ENCODE measurements at places on chromosomes 5 and 9.

DNA sequence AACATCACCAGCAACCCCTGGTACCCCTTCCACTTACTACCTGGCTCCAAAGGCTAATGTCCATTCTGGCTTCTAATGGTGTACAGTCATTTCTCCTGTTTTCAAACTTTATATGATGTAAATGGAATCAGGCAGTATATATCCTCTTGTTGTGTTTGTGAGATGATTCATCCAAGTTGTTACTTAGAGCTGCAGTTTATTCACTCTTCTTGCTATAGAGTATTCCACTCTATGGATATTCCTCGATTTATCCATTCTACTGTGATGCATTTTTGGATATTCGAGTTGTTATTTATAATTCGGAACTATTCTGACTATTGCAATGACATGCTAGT, 32.4 kb downstream of the IRF1 start:
- H3K36me3 ChIP-seq = no peaks in the 10 kb centered on the region
- DNase-seq = no peak
- no peaks in the 10 kb centered on the region for H3K27me3 ChIP-seq
- no peak overlapping the region for H3K4me3 ChIP-seq
- peaks cover 47% of the 10 kb centered on the region for H3K4me1 ChIP-seq
- peak overlapping the region; percentile 96 for H3K27ac ChIP-seq

GRCh38 chr5:124902097-124902821, 155.8 kb upstream of the ZNF608 start:
- no peak overlapping the region for H3K27ac ChIP-seq
- H3K4me1 ChIP-seq = no peaks in the 10 kb centered on the region
- no peaks in the 10 kb centered on the region for H3K36me3 ChIP-seq
- H3K4me3 ChIP-seq = no peak overlapping the region
- H3K27me3 ChIP-seq = peaks cover 3% of the 10 kb centered on the region

- DNase-seq = no peak
- H3K36me3 ChIP-seq = no peaks in the 10 kb centered on the region
- H3K27me3 ChIP-seq = no peaks in the 10 kb centered on the region
- H3K27ac ChIP-seq = no peak overlapping the region
- no peak overlapping the region for H3K4me3 ChIP-seq
- H3K4me1 ChIP-seq = no peaks in the 10 kb centered on the region
These were observed 96.6 kb downstream of the DPYSL3 start for GRCh38 chr5:147413266-147413665.

DNA sequence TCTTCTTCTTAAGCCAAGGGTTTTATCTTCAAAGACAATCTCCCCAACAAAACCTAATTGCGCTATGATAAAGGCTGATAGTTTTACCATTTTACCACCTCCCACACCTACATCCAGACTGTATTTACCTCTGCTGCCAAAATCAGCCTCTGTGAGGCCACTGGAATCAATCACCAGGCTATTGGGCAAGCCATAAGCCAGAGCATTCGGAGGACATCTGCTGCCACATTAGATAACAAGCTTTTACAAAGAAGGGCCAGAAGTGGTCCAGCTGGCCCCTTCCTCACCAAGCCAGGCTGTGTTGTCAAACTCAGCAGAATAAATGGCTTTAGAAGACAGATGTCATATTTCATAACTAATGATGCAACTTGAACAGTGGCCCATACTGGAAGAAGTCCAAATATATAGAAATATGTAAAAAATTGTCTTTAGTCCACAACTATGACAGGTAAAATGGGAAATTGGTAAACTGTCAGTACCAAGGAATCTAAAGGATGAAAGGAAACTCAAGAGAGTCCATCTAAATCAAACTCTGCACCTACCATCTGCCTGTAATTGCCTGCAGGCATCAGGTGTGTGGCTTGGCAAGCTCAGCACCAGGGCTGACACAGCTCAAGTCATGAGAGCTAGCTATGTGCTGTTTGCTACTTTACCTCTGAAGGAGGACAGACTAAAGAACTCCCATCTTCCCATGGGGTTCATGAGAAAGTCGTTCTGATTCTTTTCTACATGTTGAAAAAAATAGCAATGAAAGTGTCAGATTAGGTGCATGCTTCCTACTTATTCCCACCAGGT, 16.1 kb downstream of the SLC45A2 start:
- H3K4me3 ChIP-seq = no peak overlapping the region
- no peak overlapping the region for H3K27ac ChIP-seq
- no peaks in the 10 kb centered on the region for H3K4me1 ChIP-seq
- DNase-seq = no peak
- no peaks in the 10 kb centered on the region for H3K27me3 ChIP-seq
- H3K36me3 ChIP-seq = no peaks in the 10 kb centered on the region

- H3K4me1 ChIP-seq = no peaks in the 10 kb centered on the region
- H3K4me3 ChIP-seq = no peak overlapping the region
- H3K27me3 ChIP-seq = no peaks in the 10 kb centered on the region
- DNase-seq = no peak
- H3K27ac ChIP-seq = no peak overlapping the region
These were observed 285.5 kb upstream of the SMARCA2 start for GRCh38 chr9:1729631-1730030.

- H3K4me1 ChIP-seq = peaks cover 77% of the 10 kb centered on the region
- H3K27ac ChIP-seq = peak overlapping the region; percentile 82
- peak overlapping the region; percentile 93 for H3K4me3 ChIP-seq
- H3K36me3 ChIP-seq = peaks cover 34% of the 10 kb centered on the region
- DNase-seq = peak; percentile 49
These were observed 3.1 kb downstream of the RNF44 start for GRCh38 chr5:176533894-176534611.

- H3K27me3 ChIP-seq = peaks cover 3% of the 10 kb centered on the region
- no peak overlapping the region for H3K4me3 ChIP-seq
- no peaks in the 10 kb centered on the region for H3K36me3 ChIP-seq
- no peak overlapping the region for H3K27ac ChIP-seq
- peaks cover 6% of the 10 kb centered on the region for H3K4me1 ChIP-seq
- no peak for DNase-seq
These were observed 52.2 kb upstream of the GRHPR start for GRCh38 chr9:37370282-37370681.

DNA sequence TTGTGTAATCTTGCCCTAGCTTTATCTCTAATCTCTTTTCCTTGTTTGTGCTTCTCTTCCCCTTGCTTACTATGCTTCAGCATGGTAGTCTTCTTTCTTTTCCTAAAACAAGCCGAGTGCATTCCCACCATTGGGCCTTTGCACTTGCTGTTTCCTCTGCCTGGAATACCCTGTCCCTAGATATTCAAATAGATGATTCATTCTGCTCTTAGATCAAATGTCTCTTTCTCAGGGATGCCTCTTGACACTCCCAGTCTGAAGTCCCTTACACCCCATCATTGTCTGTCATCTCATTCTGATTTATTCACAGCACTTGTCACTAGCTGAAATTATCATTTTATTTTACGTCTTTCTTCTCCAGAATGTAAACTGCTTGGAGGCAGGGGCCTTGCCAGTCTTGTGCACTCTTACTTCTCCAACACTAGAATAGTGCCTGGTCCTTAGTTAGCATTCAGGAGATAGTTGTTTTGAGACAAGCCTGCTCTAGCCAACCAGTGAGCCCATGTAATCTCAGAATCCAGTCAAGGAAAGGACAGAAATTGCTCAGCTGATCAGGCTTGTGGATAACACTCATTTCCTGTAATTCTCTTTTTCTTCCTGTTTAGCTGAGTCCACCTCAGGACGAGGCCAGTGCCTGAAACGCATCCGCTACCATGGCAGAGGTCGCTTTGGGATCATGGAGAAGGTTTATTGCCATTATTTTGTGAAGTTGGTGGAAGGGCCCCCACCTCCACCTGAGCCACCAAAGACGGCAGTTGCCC, 25.4 kb downstream of the MRPL22 start:
- H3K4me3 ChIP-seq = no peak overlapping the region
- H3K36me3 ChIP-seq = peaks cover 4% of the 10 kb centered on the region
- H3K4me1 ChIP-seq = no peaks in the 10 kb centered on the region
- no peak for DNase-seq
- H3K27ac ChIP-seq = no peak overlapping the region

DNA sequence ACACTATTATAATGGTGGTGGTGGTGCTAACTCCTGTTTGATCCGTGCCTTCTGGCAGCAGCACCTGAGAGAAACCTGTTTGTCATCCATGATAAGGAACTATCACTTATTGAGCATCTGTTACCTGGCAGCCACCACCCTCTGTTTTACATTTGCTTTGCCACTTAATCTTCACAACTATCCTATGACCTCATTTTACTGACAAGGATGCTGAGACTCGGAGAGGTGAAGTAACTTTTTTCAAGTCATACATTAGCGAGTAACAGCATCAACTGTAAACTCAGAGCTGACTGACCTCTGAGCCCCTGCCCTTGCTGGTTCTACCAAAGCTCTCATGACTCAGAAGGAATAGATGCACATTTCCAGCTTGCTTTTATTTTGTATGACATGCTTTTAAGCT, 81.1 kb downstream of the EGFLAM start:
- no peak overlapping the region for H3K27ac ChIP-seq
- H3K4me1 ChIP-seq = no peaks in the 10 kb centered on the region
- H3K36me3 ChIP-seq = no peaks in the 10 kb centered on the region
- no peaks in the 10 kb centered on the region for H3K27me3 ChIP-seq
- DNase-seq = no peak

- DNase-seq = no peak
- peaks cover 3% of the 10 kb centered on the region for H3K36me3 ChIP-seq
- no peaks in the 10 kb centered on the region for H3K27me3 ChIP-seq
- no peak overlapping the region for H3K27ac ChIP-seq
- H3K4me1 ChIP-seq = peaks cover 3% of the 10 kb centered on the region
These were observed 11.6 kb downstream of the KLHL3 start for GRCh38 chr5:137724251-137724650.

DNA sequence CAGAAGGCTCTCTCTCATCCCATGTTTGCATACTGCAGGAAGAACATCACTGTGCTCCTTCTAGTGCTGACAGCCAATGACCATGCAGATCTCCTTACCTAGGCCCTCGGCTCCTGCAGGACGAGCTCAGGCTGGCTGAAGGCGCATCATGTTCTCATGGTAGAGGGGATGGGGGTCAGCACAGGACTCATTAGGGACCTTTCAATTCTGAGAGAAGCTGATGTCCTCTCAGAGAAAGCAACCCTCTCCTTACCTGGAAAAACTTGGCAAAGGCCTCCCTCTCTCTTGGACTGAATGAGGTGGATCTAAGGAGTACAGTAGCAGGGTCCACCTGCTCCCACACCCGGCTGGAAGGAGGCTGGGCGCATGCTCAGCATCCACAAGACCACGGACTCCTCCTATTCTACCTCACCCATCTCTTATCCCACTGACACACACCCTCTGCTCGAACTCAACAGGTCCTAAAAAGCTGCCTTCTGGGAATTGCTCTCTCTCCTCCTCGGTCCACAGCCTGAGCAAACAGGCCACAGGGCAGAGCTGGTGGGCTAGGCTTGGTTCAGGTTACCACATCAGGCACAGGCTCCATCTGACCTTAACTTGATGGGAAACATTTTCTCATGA, 2.9 kb downstream of the IPPK start:
- no peak for DNase-seq
